ENCODE measurements at places on chromosomes 13 and 19.

GRCh38 chr13:75055296-75055695 lies 426.7 kb downstream of the TBC1D4 start:
- DNase-seq: no peak

DNA sequence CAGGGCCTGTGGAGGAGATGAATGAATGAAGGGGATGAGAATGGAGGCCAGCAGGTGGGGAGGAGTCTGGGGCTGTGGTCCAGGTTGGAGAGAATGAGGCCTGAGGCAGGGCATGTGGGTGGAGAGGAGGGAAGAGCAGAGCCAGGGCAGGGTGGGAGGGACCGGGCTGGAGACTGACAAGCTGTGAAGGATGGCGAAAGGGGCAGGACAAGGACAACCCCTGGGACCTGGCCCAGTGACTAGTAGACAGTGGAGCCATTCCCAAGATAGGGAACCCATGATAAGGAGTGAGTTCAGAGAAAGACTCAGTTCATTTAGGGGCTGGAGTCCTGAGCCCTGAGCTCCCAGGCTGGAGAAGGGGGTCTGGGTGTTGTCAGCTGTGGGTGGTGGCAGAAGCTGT lies 3.0 kb downstream of the PTH2 start:
- no peak for DNase-seq

GRCh38 chr19:52637718-52638585 lies at the start of gene ZNF83:
Gene ZNF83, minus strand, starts transcription at chr19:52638355.
- peak; percentile 91 for DNase-seq

DNA sequence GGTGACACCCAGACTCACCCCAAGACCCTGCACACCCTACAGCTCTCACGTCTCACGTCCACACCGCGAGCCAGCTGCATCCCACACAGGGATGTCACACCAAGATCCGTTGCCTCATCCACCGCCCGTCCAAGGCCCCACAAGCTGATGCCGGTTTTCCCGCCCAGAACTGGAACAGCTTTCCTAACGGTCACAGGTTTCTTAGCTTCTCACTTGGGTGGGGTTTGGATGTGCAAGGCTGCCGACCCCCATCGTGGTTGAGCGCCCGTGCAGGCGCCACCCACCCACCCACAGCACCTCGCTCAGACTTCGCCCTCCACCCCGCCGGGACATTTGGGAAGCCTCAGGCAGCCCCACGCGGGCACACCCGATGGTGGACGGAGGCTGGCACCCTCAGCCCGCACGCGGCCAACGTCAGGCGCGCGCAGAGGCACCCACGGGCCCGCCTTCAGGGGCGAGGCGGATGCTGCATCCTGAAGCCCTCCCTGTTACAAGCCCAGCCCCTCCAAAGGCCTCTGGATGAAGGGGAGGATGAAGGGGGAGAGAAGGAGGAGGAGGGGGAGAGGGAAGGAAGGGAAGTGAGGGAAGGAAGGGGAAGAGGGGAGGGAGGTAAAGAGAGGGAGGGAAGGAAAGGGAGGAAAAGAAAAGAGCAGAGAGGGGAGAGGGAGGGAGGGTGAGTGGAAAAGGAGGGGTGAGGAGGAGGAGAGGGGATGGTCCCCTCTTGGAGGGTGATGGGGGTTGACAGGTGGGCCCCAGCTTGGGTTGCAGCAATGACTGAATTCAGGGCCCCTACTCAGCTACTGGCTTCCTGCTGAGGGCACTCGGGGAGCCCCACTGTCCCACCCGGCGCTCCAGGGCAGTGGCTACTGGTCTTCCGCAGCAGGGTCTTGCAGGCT lies 12.8 kb downstream of the ONECUT3 start:
- no peak for DNase-seq

DNA sequence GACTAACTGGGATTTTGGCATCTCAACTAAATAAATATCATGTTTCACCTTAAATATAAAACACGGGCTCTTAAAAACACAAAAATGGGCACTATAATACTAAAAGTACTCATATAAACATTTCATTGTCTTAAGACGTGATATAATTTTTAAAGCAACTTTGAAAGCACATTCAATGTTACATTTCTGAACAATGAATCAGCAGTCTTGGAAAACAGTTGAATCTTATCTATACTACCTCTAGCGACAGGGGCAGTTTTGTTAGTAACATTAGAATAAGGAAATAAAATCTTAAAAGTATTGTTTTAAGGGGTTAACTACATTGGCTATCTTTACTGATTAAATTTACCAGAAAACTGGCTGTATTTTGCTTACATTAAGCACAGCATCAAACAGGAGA lies 156.9 kb downstream of the UGGT2 start:
- DNase-seq: no peak

GRCh38 chr19:22545751-22546150 lies 88.4 kb upstream of the ZNF492 start:
- DNase-seq: peak; percentile 26

DNA sequence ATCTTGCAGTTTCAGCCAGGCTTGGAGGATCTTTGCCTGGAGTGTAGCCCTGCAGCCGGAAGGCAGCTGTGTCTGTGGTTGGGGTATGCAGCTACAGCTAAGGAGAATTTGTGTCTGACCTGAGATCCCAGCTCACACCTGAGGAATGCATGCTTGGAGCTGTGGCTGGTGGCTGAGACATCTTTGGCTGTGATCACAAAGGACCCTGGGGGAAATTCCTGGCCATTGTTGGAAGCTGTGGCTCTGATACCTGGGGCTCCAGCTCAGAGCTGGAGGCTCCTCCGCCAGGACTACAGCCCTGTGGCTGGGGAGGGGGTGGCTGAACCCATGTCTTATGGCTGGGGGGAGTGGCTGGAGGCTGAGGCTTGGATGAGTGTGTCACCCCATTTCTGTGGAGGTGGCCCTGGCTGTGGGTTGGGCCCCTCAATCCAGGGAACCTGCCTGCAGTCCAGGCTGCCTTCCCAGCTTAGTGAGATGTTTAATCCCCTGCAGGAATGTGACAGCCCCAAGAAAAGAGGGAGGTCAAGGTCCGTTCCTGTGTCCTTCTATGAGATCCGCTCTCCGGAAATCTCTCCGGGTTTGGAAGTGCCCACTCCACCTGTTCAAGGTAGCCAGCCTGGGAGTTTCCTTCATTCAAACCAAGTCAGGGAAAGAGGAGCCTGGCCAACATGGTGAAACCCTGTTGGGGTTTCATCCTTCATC lies 27.6 kb downstream of the ARHGEF18 start:
- no peak for DNase-seq

- no peak for DNase-seq
These were observed 124.0 kb downstream of the ITGBL1 start for GRCh38 chr13:101576455-101576854.

GRCh38 chr13:110358381-110358780 lies 51.3 kb downstream of the COL4A2 start:
- no peak for DNase-seq

GRCh38 chr13:75724752-75725517 lies 88.8 kb downstream of the LMO7 start:
- peak; percentile 26 for DNase-seq
